Breast epithelium (tissue), 4 donors: ENCODE measurements at places on chromosomes 7 and 10. TPM values are rescaled to one million over a fixed set of nuclear protein-coding genes. Genes with fewer than 3 reads are reported as not detected.

The KBTBD2 gene
- 38.9 TPM for total RNA-seq

DNA sequence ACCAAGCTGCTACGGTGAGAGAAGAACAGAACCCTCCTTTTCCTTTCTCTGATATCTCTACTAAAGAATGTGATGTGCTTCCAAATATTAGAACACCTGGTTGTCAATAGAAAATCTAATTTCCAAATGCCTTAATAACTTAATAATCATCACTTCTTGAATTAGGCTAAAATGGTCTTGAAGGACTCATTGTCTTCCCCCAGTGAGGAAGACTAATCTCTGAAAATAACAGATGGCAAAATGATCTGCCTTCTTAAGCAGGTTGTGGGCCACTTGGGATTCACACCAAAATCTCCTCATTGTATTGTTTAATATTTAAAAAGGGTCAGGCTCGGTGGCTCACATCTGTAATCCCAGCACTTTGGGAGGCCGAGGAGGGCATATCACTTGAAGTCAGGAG is 805.9 kb upstream of the AUTS2 start:
- no peak for DNase-seq

GRCh38 chr7:41874201-41874785 is 171.4 kb upstream of the INHBA start:
- DNase-seq: no peak

DNA sequence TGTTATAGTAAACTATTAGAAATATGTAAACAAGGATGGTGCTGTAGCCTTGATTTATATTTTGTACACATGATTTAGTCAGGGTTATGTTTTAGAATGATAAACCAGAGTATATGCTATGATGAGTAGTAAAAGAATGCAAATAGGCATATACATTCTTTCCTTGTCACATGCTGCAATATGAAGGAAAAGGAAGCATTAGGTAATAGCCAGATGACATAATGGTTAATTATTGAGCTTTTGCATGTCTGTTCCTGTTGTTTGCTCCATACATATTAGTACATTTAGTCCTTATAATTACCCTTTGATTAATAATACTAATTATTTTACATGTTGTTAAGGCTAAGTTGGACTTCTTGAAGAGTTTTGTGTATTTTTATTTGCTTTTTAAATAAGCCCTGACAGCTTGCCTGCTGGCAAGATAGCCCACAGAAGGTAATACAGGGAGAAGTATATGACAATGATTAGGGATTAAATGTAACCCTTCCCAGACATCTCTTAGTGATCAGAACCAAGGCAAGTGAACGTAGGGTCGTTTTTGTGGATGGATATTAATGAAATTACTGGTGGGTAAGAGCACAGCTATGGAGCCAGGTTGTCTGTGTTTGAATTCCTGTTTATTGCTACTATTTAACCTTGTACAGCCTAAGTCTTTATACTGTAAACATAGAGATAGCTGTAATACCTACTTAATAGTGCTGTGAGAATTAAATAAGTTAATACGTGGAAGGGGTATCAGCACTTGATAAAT is 68.4 kb downstream of the PHTF2 start:
- DNase-seq: no peak
